Bone marrow (tissue), 2 donors: ENCODE measurements at places on chromosomes 6 and 20.

- no peak for DNase-seq
Observed at GRCh38 chr20:46368902-46369268, 37.5 kb downstream of the ELMO2 start.

GRCh38 chr6:167737205-167737830 lies 89.4 kb upstream of the AFDN start:
- DNase-seq, result no peak

- no peak for DNase-seq
Observed at GRCh38 chr6:90703336-90703735, 116.5 kb upstream of the MAP3K7 start.

DNA sequence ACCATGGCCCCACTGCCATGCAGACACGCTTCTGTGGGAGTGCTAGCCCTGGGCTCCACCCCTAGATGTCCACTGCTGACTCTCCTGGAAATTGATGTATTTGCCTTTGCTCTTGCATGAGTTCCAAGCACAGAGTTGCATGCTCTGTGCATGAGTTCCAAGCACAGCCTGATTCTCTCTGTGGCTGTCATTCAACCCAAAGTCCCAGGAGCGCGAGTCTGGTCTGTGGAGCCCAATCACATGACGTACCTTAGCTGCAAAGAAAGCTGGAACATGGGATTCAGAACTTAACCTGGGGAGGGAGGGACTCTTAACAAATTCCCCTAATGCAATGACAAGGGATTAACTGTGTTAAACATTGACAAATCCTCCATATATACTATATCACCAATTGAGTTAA lies 114.3 kb upstream of the SLC24A3 start:
- DNase-seq, result no peak

DNA sequence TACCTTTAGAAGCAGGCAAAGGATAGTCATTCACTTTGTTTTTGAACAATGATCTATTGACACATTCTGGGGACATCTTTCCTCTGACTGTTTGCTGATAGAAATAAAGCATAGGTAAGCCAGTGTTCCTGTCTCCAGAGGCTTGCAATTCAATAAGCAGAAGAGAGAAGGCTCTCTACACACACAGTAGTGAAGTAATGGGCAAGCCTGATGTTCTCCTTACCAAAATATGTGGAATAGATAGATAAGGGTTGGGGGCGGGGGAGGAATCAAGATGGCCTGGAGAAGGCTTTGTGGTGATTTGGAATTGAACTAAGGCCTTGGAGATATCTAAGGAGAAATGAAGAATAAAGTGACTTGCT lies 27.3 kb downstream of the PAQR8 start:
- no peak for DNase-seq

DNA sequence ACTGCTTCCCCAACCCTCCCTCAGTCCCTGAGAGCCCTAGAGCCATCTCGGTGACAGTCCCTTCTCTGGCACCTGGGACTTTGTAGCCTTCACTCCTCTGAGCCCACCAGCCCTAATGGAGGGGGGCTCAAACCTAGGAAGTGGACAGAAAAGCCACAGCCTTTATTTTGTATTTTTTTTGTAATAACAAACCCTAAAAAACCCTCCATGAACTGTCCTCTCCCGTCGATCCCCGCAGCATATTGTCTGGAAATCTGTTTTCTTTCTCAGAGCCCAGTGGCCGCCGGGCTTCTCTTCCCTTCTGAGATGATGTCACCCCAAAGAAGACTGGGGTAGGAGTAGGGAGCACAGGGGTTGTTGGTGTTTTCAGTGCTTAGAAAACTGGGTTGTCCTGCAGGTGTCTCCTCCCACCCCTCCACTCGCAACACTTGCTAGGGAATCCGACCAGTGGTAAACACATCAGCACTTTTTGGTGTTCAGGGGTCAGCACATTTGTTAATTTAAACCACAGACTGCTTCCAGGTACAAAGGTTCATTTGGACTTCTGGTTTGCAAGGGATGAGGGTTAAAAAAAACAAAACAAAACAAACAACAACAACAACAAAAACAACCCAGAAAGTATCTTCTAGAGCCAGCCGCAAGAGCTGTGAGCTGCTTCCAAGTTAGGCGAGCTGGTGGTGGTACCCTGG lies 9.9 kb downstream of the PAX1 start:
- DNase-seq, result no peak

DNA sequence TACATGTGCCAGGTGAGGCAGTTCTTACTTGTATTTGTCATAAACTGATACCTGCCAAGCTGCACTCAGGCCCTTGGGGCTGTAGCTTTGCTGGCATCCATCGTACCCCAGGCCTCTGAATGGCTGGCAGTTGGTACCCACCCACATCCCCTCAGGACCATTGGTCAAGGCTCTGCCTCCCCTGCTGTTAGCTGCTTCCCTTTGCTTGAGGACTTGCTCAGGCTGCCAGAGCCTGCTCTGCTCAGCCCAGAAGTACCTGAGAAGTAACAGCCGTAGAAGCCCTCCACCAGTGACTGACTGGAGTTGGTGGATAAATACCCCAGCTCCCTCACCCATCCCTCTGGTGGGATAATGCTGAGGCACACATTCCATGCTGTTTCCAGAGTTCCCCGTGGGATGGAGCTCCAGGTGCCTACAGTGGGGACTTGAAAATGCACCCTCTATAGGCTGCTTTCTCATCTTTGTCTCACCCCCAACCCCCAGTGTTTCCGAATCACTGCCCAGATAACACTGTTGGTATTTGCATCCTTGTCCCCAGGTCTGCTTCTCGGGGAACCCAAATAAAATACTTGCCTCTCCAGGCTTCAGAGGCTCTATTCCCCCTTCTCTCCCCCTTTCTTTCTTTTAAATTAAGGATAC lies 7.3 kb downstream of the EBF4 start:
- no peak for DNase-seq

DNA sequence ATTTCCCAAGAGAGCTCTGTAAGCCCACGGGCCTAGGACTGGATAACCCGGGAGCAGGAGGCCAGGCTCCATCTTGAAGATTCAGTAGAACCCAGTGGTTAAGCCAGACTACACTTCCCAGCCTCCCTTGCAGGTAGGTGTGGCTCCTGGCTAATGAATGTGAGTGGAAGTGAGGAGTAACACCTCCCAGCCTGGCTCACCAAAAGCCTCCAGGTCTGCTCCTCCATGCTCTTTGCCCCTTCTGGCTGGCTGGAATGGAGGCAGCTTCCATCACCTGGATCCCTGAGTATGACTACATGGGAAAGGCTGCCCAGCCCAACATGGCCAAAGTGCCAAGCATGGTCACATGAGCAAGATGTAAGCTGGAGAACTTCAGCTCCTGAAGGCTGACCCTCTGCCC lies 9.7 kb downstream of the LRRN4 start:
- DNase-seq, result no peak

DNA sequence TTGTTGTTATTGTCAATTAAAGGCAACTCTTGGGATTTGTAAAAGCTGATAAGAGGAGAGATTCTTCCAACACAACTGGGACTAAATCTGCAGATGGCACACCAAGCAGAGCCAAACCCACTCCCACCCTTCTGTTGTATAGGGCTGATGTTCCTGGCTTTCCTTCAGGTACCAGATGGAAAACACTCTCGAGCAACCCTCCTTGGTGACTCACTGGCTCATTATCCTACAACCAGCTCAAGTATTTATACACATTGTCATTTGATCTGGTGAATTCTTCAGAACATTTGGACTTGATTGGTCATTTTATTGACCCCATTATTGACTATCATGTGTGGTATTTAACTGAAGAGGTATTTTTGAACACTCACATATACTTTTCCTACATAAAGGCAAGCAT lies 190.3 kb upstream of the PCSK2 start:
- no peak for DNase-seq

DNA sequence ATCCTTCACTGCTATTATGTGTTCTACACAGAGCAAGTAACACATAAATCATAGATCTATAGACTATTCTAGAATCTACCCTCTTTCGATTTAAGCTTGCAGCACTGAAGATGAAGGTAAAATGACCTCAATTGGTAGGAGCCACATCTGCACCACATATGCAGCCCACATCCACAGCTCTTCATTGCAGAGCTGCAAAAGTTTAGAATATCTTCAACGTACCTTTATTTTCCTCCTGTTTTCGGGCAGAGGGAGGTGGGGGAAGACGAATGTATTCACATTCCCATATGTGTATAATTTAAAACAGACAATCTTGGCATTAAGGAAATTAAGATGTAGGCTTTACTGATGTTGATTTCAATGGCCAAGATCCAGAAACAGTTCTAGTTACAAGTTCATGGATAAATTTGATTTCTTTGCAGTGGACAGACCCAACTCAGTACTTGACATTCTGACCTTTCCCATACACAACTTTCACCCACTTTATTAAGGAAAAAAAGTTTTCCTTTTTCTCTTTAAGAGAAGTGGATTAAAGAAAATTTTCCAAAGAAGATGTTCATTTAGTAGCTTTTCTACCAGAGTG lies 14.0 kb downstream of the EPB41L2 start:
- no peak for DNase-seq

- DNase-seq, result no peak
Observed at GRCh38 chr6:168198302-168199180, 119.5 kb upstream of the FRMD1 start.

DNA sequence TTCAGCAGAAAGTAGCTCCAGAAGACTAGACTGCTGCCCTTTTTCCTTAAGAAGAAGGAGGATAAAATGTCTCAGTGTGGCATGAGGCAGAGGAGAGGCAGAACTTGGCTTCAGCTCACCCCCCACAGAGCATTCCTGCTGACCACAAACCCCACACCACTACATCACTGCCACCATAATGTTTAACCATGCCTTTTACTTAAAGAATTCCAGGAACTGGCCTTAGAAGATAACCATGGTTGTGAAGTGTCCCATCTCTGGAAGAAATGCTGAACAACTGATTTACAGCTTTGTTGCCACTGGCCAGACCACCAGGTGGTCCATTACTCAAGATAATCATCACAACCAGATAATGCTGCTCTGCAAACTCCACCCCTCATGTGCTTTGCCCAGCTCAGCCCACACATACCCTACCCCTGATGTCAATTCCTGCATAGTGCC lies 154.1 kb downstream of the CD24 start:
- no peak for DNase-seq

DNA sequence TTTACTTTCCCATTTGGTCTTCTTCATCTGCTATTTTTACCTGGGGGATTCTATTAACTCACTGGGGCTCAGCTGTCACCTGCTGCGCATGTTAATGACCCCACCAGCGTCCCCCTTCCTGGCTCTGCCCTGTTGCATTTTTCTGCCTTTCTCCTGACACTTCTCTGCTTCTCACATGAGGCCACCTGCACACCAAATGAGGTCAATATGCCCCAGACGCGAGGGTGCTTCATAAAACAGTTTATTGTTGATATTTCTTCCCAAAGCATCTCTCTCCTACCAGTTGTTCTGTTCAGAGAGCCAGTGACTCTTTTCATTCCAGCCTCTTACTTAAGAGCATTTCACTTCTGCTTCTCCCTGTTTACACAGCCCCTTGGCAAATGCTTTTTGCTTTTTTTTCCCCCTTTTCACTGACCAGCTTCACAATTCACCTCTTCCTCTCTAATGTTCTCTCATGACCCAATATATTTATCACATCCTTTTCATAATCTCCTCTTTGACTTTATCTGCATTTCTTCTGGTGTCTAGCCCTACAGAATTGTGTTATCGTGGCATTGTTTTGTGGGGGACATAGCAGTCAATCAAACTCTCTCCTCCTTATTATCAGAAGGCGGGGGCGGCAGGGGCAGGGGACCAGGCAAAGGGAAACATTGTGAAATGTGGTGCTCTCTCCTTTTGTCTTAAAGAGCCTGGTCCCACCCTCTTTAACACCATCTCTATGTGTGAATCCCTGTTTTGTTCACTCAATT lies 545.8 kb upstream of the CITED2 start:
- DNase-seq, result peak; percentile 41
